ENCODE measurements at places on chromosomes 2 and 18.

DNA sequence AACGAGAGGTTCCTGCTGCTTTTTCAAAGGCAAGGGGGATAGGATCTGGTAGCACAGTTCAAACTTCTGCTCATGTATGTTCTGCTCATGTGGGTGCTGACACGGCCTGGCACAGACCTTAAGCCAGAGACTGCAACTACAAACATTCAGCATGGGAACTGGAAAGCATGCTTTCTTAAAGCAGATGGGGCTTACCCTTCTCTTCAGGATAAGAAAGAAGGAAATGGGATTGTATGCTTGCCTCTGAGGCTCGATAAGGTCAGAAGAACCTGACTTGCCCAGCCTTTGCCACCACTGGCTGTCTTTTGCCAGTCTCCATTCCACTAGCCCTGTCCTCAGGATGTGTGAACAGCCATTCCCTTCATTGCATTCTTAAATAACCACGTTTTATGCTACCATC, 10.7 kb downstream of the DOCK10 start:
- no peak for DNase-seq

- DNase-seq = no peak
Observed at GRCh38 chr2:26243470-26244308, 743 bp downstream of the HADHA start.

GRCh38 chr18:55121397-55122170, 162.3 kb upstream of the CCDC68 start:
- no peak for DNase-seq

DNA sequence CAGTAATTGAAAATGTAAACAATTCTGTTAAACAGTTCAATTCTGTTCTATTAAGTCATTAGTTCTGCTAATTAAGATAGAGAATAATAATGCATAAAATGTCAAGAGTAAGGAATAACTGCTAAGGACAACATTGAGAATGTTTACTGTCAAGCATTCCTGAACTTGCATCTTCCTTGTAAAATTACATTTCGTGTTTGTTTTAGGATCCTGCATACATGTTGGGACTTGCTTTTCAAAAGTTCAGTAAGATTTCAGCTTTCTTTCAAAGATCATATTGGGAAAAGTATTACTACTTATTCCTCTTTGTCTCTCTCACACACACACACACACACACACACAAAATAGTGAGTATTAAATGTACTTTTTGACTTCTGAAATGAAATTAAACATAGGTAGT, 20.5 kb downstream of the DYNC1I2 start:
- DNase-seq = no peak

DNA sequence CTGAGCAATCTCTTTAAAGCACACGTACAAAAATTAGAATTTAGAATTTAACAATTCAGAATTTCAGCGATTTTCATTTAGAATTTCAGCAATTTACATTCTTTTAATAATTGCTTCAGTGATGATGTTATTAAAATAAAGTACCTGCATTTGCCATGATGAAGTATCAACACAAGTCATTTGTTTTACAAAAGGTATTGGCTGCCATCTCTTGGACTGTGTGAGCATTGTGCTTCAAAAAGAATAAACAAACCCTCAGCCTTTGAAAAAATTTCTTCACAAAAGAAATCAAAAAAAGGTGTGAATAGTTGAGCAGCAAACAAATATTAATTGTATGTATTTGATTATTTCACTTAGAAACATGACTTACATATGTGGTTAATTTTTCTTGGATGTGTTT, 27.1 kb upstream of the ZC3H15 start:
- DNase-seq = no peak

GRCh38 chr2:8488001-8488738, 193.7 kb upstream of the ID2 start:
- no peak for DNase-seq

- DNase-seq = no peak
Observed at GRCh38 chr18:48066225-48066652, 135.8 kb upstream of the SMAD2 start.

DNA sequence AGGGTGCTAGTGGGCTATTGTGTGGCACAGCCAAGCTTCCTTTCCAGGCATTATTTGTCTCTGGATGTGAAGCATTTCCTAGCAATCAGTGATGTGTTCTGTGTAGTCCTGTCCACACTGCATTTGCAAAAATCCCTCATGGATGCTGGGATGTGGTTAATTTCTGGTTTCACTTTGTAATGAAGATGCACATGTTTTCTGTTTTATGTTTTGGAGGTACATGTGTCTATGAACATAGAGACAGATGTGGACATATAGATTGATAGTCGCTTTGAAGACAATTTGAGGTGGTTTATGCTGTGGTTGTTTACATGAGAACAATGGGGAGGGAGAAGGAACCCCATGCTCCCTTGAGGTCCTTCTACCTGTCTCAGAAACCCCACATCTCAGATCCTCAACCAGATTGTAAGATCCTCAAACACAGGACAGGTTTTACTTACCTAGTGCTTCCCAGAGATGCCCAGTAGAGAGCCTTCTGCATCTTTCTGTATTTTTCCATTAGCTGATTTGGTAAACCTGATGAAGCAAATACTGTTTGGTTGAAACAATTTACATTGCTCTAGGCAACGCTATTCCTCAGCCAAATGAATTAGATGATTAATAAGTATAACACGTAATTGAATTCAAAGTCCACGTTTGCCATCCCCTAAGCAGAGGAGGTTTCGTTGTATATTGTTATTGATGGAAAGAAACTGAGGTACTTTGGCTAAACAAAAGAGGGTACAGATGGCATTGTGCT, 204.4 kb downstream of the SPP2 start:
- DNase-seq = no peak

- DNase-seq = no peak
Observed at GRCh38 chr2:62348700-62349099, 152.8 kb downstream of the B3GNT2 start.

GRCh38 chr2:173644146-173644545, 289.5 kb downstream of the CDCA7 start:
- no peak for DNase-seq

- DNase-seq = no peak
Observed at GRCh38 chr2:54639609-54640008, 83.9 kb upstream of the EML6 start.

- DNase-seq = no peak
Observed at GRCh38 chr2:32862269-32863055, 84.3 kb upstream of the LTBP1 start.

DNA sequence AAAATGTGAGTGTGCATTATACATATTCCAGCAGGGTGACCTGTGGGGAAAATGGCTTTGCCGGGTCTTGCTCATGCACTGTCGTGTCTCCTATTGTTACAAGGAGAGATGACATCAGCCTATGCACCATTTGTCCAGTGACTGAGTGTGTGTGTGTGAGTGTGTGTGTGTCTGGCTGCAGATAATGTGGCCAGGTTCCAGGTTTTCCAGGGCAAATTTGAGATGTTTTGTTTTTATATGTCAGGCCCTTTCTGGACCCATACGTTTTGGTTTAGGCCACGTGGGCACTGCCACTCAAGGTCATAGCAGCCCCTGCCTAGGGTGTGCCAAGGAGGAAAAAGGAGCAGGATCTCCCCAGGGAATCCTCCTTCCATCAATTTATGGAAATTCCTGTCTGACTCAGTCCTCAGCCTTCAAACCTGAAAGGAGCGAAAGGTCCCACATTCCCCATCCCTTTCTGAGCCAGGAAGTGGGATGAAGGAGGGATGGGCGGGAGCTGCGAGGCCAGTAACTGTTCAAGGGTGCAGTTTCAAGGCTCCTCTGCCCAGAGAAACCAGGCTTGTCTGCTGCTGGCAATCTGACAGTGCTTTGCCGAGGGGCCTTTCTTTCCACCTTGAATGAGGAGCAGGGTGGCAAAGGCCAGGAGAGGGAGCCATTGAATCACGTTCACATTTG, 93.0 kb upstream of the SMAD2 start:
- DNase-seq = no peak

- DNase-seq = no peak
Observed at GRCh38 chr18:41128545-41128944, 826.5 kb upstream of the PIK3C3 start.

DNA sequence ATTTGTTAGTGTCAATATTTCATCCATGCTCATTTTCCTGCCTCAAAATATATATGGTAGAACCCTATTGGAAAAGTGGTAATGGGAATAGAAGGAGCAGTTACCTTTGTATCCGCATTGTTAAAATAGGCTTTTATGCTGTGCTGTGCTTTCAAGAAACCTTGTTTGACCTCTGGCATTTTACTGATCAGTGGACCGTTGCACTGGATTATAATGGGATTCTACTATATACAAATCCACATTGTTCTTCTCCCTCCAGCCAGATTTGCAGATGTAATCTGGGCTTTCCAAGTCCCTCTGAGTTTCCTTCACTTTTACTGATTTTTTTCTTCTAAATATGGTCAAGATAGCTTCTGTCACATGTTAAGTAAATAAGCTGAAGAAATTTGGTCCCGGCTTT, 23.3 kb upstream of the FAM237A start:
- no peak for DNase-seq

GRCh38 chr2:131036696-131037397, 56.4 kb downstream of the FAM168B start:
- DNase-seq = no peak

DNA sequence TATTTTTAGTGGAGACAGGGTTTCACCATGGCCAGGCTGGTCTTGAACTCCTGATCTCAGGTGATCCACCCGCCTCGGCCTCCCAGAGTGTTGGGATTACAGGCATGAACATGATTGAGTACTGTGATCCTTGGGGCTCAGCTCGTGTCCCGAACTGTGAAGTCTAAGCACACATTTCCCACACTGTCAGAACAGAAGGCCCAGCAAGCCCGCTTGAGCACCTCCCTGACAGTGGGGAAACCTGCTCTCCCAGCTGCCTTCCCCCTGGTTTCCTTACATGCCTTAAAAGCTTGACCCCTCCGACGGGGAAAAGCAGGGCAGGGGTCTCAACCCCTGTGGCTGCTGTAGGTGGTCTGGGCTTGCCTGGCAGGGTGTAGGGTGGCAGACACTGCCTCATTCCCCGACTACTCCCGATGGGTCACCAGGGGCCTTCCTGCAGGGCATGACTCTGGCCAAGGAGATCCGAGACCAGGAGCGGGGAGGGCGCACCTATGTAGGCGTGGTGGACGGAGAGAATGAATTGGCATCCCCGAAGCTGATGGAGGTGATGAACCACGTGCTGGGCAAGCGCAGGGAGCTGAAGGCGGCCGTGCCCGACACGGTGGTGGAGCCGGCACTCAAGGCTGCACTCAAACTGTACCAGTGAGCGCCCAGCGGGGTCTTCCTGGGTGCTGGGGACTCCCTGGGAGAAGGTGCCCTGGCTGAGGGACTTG, 10.1 kb downstream of the VIL1 start:
- no peak for DNase-seq

DNA sequence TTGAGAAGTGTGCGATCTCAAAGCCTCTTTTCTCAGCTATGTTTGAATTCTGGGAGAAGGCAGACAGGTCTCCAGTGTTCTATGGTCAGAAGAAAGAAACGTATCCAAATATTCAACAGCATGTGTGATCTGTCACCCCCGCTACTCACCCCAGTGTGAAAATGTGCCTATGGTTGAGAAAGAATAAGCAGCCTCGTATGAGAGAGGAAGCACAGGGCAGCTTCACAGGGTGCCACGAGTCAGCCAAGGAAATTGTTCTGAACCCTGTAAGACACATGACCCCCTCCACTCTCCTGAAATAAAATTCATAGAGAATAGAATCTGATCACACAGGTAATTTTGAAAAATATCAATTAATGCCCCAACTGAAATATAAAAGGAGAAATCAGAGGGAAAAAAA, 8.0 kb upstream of the SF3B1 start:
- DNase-seq = no peak

DNA sequence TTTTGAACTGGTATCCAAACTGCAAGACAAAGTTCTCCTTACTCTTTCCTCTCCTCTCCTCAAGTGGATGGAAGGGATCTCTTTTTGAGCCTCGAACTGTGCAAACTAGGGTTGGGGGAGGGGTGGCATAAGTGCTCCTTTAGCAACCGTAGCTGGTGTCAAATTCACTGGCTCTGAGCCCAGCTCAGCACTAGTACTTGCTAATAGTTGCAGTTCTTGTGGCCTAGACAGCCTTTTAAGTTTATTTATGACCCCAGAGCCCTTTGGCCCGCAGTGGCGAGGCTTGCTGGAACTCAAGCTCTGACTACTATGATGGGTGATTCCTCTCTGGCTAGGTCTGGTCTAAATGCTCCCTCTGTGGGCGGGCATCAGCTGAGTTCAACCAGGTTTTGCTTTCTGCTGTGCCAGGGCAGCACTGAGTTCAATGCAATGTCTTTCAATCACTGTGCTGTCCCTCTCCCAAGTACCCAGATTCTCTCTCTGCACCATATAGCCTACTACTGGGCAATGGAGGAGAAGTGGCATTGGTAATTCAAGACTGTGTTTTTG, 528.4 kb upstream of the SYT4 start:
- DNase-seq = no peak

DNA sequence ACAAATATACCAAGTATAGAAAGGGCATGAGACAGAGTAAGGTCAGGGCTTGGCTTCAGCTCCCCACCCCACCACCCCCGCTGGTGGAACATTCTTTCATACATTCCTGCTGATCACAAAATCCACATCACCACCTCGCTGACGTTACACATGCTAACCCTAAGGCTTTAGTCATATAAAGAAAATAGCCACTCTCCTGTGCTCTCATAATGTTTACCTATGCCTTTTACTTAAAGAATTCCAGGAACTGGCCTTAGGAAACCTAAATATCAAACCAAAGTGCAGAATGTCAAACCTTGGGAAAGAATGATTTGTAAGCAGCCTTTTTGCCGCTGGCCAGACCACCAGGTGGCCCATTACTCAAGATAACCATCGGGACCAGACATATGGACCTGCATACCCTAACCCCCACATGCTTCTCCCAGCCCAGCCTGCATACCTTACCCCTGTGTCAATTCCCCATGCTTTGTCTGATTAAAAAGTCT, 136.3 kb upstream of the SLC39A10 start:
- DNase-seq = no peak
